Progenitor cell of endocrine pancreas (in vitro differentiated cells): ENCODE measurements at places on chromosomes 5 and 9. TPM values are rescaled to one million over a fixed set of nuclear protein-coding genes. Genes with fewer than 3 reads are reported as not detected.

- H3K36me3 ChIP-seq, result no peaks in the 10 kb centered on the region
- peaks cover 43% of the 10 kb centered on the region for H3K4me1 ChIP-seq
- H3K27me3 ChIP-seq, result no peaks in the 10 kb centered on the region
- no peak overlapping the region for H3K4me3 ChIP-seq
Measured at GRCh38 chr5:142097681-142098080, 10.9 kb upstream of the NDFIP1 start.

Gene GKAP1
- 22.0 and 22.9 TPM in 2 replicates for total RNA-seq

Gene PTRH1
- 11.3 and 11.9 TPM in 2 replicates for total RNA-seq

GRCh38 chr5:173923218-173924095, 35.3 kb downstream of the CPEB4 start:
- H3K27ac ChIP-seq, result no peak overlapping the region
- no peaks in the 10 kb centered on the region for H3K27me3 ChIP-seq
- no peaks in the 10 kb centered on the region for H3K36me3 ChIP-seq
- H3K4me1 ChIP-seq, result peaks cover 23% of the 10 kb centered on the region
- DNase-seq, result no peak
